Urothelium cell line (cell line): ENCODE measurements at places on chromosomes 1 and 21.

DNA sequence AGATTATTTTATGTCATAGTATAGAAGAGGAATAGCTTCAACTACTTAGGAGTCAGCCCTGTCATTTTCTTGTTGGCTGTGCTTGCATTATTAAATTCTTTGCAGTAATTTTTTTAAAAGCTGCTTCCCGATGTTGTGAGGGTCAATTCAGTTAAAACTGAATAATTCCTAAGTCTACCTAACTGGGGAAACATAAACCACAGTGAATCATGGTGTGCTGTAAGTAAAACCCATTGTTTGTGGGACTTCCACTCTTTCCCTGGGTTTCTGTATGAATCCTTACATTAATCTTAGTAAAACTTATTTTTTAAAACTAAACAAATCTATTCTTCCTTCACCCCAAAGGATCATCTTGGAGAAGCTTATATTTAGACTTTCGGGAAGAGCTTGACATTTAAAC lies 4.4 kb downstream of the SUCO start:
- no peak for DNase-seq

- no peak for DNase-seq
These were observed 9.8 kb downstream of the TMEM35B start for GRCh38 chr1:34975338-34975737.

DNA sequence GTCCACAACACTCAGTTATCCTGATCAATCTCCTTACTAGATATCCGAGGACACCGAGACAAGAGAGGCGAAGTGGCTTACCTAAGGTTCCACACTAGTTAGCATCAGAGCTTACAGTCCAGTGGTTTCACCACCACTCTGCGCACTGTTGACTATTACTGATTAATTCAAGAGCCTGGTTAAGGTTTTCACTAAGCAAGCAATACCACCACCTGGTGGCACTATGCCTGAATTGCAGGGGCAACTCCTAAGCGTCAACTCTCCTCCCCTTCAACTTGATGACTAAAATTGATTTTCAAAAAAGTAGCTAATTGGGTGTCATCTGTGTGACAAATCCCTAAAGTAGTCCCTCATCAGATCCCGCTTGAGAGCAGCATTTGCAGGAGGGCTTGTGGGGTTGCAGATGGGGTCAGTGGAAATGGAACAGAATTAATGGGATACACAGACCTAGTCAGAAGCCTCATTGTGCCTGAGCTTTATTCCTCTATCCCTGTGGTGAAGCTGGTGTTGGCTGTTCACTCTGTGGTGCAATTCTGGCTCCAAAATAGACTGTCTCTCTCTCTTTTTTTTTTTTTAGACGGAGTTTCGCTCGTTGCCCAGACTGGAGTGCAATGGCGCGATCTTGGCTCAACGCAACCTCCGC lies 9.1 kb downstream of the TTC22 start:
- no peak for DNase-seq

GRCh38 chr1:35192056-35192852 lies 691 bp downstream of the SFPQ start:
- peak; percentile 87 for DNase-seq

- no peak for DNase-seq
These were observed 123.4 kb upstream of the TNR start for GRCh38 chr1:175866776-175867175.

- no peak for DNase-seq
These were observed 1.4 kb downstream of the PPM1J start for GRCh38 chr1:112713466-112714312.

- peak; percentile 94 for DNase-seq
These were observed 42.4 kb upstream of the PSEN2 start for GRCh38 chr1:226827968-226828513.

DNA sequence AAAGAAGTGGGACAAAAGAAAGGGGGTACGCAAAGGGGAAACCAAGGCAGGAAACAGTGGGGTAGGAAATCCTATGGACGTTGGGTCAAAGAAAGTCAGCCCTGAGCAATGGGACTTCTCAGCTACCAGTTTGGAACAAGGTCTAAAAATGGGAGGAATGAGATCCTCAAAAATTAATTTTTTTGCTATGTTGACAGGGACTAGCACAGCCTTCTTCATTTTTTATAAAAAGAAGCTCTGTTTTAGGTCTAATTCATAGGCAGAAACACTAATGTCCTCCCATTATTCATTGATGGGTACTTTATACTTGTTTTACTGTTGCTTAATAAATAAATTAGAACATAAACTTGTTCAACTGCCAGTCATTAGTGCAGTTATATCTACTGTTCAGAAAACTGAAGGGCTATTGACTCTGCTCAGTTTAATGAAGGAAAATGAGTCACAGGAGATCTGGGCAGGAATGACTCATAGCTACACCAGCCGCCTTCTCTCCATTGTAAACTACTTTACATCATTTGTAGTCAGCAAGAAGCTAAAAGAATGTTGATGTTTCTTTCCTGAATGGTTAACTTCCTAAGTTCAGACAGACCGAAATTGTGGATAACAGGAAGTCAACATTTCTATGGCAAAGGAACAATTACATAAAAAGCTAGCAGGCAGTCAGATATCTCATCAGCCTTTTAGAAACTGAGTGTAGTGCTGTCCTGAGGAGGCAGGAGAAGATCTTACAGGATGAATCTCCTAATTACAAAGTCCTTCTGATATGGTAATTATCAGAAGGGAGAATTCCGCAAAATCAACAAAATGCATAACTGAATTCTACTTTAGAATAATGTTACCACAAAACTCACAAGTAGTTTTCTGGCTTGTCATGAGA lies 356.4 kb upstream of the PKN2 start:
- peak; percentile 78 for DNase-seq

DNA sequence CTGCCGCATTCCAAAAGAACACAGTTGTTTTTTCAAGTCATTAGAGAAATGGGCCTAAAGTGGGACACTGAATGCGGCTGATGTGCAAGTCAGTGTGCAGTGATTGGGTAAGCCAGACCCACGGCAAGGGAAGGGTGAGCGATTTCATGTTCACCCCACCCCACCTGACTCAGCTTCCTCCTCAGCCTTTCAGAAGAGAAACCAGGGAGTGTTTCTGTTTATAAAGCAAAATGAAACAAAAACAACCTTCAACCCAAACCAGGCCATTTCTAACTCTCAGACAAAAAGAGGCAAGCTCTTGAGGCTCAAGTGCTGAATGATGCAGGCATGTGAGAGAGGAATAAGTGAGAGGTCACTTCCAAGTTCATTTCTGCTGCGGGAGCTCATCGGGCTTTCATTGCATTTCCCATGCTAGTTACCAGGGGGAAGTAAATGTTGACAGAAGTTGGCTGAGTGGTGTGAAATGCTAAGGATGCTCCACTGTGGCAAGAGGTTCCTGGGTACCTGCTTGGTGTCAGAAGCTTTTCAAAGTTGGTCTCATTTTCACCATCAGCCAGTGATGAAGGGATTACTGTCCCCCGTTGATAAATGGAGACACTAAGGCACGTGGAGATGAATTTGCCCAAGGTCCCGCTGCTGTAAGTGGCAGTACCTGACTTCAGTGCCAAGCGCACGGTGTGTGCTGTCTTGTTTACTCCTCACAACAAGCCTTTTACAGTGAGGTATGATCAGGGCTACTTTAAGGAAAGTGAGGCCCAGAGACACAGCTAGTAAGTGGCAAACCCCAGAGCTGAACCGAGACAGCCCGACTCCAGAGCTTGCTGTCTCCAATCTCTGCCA lies 29.1 kb downstream of the STPG1 start:
- DNase-seq: no peak

- no peak for DNase-seq
These were observed 265.4 kb downstream of the FOXD2 start for GRCh38 chr1:47703156-47703825.

- DNase-seq: no peak
These were observed 11.5 kb upstream of the IFI16 start for GRCh38 chr1:158998037-158998780.

DNA sequence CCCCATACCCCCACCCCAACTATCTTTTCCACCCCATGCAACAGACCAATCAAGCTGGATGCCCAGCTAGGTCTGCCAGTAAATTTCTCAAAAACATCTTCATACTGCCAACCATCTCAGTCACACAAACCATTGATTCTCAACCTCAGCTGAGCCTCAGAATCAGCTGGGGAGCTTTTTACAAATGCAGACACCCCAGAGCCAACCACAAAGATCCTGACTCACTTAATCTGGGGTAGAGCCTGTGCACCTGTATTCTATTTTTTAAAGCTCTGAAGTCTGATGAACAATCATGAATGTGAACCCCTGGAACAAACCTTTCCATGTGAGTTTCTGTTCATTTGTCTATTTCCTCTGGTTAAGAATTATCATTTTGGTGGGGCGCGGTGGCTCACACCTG lies 66.0 kb downstream of the ZNF281 start:
- DNase-seq: no peak

DNA sequence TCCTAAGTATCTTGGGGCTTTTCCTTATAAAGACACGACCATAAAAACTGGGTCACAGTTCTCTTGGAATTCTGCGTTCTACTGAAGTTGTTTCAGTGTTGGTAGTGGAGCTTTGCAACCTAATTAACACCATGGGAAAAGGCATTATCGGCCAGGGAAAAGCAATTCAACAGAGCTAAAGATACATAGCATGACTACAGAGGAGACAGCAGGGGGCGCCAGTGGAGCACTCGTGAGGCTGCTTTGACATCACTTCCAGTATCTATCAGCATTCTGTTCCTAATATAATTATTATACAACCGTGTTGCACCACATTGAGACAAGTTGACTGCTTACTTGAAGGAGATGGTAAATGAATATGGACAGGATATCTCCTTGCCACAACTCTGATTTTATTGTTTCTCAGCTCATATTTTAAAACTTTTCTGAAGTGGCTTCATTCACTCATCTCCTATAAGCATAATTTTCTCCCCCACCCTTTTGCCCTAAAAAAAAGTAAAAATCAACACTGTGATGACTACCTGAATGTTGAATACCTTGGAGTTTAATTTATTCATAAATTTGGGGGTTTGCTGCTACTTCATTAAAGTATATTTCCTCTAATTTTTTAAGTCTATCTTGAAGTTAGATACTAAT lies 39.4 kb downstream of the ZP4 start:
- DNase-seq: peak; percentile 54

GRCh38 chr1:208182880-208183645 lies 61.1 kb downstream of the PLXNA2 start:
- no peak for DNase-seq

GRCh38 chr1:8424539-8425116 lies 106.7 kb downstream of the SLC45A1 start:
- DNase-seq: no peak

- DNase-seq: no peak
These were observed 55.2 kb downstream of the AJAP1 start for GRCh38 chr1:4709641-4710040.

- peak; percentile 61 for DNase-seq
These were observed 26.4 kb upstream of the CLIC6 start for GRCh38 chr21:34642211-34643075.

- DNase-seq: no peak
These were observed 52.5 kb downstream of the NMNAT2 start for GRCh38 chr1:183365676-183366075.

- no peak for DNase-seq
These were observed 11.2 kb upstream of the KCNQ4 start for GRCh38 chr1:40772146-40772955.

- DNase-seq: no peak
These were observed 77.1 kb downstream of the NFASC start for GRCh38 chr1:204947747-204948146.

DNA sequence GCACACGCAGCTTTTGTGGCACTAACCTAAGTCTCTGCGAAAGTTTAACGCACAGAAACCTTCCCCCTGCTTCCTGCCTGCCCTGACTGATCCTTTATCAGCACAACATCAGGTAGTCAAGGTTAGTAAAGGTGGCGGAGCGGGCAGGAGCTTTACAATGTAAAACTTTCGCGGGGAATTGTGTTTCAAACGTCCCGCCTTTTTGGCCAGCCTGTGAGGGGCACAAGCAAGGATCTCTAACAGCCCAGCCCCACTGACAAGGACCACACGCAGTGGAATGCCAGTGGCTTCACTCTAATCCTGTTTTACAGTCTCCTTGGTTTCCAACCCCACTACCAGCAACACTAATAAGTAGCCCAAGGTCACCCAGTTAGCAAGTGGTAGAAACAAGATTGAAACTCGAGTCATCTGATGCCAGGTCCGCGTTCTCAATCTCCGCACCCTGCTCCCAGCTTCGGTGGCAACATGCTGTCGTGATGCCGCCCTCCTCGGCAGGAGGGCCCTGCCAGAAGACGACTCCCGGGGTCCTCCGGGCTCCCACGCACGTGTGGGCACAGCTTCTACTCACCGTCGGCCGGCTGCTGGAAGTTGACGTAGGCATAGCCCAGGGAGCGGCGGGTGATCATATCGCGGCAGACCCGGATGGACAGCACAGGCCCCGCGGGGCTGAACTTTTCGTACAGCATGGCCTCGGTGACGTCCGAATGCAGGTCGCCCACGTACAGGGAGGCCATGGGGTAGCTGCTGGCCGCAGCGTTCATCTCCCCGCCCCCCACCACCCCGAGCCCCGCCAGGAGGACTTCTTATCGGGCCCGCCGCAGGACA lies 1.2 kb downstream of the PABPC4 start:
- DNase-seq: no peak

DNA sequence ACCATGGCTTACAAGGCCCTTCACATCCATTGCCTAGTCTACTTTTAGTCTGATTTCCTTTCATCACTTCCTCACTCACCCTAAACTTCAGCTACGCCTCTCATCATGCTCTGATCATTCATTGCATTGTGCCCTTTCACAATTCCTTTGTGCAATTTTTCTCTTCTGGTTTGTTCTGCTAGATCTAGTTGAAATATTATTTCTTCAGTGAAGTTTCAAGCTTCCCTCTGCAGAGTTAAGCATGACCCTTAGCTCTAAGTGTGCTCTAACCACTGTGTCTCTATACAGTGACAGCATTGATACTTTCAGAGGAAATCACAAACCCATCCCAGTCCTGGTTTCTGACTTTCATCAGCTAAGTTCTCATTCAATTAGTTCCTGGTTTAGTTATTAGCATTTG lies 166.1 kb downstream of the PLA2G4A start:
- no peak for DNase-seq

- no peak for DNase-seq
These were observed 43.4 kb downstream of the ITSN1 start for GRCh38 chr21:33685613-33686197.

- DNase-seq: no peak
These were observed 272.7 kb downstream of the TRABD2B start for GRCh38 chr1:47724432-47724999.

- DNase-seq: no peak
These were observed 33.1 kb downstream of the ZMYND12 start for GRCh38 chr1:42422737-42423136.

- DNase-seq: no peak
These were observed 16.3 kb downstream of the SETD4 start for GRCh38 chr21:36044056-36044455.

GRCh38 chr1:174623324-174624035 lies 175.7 kb downstream of the GPR52 start:
- DNase-seq: no peak

- no peak for DNase-seq
These were observed 151.0 kb downstream of the CDC7 start for GRCh38 chr1:91651661-91652071.

- DNase-seq: no peak
These were observed 14.6 kb downstream of the BLACAT1 start for GRCh38 chr1:205441318-205441633.

DNA sequence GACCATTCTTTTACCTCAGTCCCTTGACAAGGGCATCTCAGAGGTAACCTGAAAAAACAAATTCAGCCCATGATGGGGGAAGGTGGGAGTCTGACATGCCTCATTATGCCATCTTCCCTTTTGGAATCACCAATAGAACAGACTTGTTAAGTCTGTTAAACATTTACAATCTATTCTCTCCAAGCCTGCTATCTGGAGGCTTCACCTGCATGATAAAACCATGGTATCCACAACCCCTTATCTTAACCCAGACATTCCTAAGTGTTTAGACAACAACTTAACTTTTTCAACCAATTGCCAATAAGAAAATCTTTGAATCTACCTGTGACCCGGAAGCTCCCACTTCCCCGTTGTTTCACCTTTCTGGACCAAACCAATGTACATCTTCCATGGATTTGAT lies 233.0 kb upstream of the CACYBP start:
- no peak for DNase-seq
